ENCODE measurements at places on chromosomes 1 and 21.

- no peak for DNase-seq
Measured at GRCh38 chr1:68028566-68028965, 21.9 kb downstream of the DIRAS3 start.

- no peak for DNase-seq
Measured at GRCh38 chr1:226790545-226791181, 51.6 kb upstream of the ITPKB start.

DNA sequence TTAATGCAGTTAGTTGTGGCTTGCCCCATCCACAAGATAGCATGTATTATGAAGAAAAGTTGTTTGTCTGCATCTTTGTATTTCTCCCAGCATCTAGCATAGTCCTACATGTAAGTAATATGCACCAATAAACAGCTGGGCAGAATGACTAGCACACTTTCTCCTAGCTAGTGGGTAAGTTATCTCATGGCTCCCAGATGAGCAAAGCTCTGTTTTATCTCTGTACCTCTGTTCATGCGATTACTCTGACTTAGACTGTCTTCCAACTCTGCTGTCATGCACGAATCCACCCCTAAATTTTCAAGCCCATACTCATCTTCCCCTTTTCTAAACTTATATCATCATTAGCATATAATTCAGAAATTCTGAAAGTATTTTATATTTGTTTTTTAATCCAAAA lies 37.5 kb upstream of the KCTD3 start:
- DNase-seq: no peak

DNA sequence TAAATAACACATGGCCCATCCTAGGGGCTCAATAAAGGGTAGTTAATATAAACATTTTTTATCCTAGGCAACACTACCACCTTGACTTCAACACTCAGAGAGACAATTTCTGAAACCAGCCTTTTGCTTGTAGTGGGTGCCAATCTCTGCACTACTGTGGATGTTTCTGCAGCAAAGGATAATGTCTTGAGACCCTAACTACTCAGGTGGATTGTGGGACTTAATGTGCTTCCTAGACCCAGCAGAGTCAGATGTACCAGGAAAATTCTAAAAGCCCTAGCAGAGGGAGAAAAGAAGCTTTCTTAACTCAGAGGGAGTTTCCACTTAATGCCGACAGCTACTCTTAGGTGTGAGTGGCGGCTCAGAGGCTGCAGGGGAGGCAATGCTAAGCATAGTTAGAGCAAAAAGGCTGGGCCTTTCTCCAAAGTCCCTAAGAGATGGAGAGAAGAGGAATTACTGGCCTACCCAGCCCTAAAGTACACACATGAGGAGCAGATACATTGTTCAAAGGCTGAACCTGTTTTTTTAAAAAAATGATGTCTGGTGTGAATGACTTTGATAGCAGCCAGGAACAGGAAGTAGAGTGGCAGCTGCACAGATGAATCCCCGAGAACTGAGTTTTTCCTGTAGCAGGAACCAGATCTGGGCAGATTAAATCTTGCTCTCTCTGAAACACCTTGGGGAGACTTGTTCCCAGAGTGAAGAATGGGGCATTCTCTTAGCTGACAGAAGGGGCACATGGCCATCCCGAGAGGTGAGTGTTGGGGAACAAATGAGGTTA lies 33.5 kb upstream of the ABCD3 start:
- DNase-seq: no peak

GRCh38 chr1:163866564-163866963 lies 544.8 kb downstream of the NUF2 start:
- no peak for DNase-seq

- DNase-seq: no peak
Measured at GRCh38 chr21:14785679-14786078, 239.6 kb upstream of the SAMSN1 start.

DNA sequence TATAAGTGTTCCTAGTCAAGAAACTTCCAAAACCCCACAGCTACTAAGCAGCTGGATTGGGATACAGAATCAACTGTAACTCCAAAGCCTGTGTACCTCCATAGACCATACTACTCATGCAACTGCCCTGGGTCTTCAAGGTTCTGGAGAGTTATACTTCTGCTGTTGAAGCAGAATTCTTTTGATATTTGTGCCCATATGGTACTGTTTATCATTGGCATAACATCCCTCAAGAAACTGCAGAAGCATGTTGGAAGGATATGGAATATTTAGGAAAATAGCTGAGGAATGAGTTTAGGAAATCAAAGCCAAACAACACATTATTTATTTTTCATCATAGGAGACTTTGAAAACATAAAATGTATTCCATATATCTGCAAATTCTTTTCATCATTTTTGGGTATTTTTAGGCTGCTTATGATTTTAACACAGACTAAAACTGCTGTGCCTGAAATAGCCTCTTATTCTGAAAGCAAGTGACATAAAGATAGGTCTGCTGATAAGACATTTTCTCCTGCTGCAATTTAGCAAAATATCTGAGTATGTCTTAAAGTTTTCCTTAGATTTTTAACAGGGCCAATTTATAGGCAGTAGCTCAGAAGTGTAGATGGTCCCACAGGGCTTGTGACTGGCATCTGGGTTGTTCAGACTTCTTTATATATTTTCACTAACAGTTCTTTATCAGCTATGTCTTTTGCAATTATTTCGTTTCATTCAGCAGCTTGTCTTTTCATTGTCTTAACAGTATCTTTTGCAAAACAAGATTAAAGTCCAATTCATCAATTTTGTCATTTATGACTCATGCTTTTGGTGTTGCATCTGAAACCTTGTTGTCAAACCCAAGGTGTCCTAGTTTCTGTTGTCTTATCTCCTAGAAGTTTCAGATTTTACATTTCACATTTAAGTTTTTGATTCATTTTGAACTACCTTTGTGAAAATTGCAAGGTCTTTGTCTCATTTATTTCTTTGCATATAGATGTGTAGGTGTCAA lies 41.1 kb upstream of the ZNF124 start:
- no peak for DNase-seq

DNA sequence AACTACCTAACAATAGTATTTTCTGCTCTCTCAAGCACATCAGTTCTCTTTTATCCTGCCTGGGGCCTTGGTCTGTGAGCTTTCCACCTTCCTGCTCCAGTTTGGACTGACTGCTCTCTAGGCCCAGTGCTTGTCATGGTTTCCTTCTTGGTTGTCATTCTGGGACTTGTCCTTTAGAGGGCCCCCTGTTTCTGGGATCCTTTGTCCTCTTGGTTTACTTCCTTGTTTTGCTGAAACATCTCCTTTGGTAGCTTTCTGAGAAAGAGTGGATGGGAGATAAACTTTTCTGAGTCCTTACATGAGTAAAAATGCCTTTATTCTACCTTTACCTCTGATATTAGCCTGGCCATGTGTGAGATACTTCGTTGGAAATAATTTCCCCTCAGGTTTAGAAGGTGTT lies 4.7 kb downstream of the SLC1A7 start:
- DNase-seq: no peak

DNA sequence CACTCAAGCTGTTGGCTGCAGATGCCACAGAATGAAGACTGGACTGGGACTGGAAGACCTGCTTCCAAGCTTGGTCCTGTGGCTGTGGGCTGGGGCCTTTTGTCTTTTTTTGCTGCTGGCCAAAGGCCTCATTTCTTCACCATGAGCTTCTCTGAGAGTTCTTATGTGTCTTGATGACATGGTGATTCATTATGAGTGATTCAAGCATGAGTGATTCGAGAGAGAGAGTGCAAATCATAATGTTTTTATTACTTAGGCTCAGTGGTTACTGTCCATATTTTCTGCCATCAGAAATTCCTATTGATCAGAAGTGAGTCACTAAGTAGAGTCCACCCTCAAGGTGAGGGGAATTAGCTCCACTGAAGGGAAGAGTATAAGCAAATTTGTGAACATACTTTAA lies 94.0 kb downstream of the PCP4 start:
- no peak for DNase-seq

- no peak for DNase-seq
Measured at GRCh38 chr1:154847891-154848290, 22.2 kb downstream of the KCNN3 start.

DNA sequence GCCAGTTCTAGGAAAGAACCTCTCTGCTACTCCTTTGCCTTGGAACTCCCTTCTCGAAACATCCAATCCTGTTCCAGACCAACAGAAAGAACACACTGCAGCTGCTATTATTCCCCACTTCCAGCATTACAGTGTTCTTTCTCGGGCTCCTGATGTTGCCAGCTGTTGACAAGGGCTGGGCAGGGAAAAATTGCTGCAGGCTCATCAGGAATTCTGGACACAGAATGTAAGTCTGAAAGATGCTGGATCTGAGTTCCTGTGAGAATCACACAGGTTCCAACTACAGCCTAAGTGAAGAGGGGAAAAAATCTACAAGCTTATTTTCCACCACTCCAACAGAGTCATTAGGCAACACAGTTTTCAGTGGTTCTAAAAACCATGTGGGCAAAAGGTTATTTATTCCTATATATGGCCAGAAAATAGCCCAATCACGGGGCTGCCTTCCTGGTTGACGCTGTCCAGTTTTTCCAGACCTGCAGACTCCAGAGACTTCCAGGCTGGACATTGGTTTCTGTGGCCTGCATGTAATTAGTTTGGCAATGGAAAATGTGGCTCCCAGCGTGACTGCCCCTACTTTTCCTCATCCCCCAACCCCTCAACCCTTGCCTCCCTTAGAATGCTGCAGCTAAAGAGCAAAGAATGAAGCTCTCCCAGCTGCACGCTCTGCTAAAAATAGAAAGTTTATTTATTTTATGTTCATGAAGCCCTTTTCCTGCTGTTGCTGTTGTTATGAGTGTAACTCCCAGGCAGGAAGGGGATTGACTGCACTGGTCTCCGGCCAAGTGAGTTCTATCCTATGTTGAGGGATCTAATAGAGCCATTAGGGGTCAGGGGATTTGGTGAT lies 8.3 kb upstream of the KIAA0040 start:
- peak; percentile 47 for DNase-seq

GRCh38 chr1:39852214-39852791 lies 31.0 kb downstream of the TRIT1 start:
- DNase-seq: no peak

DNA sequence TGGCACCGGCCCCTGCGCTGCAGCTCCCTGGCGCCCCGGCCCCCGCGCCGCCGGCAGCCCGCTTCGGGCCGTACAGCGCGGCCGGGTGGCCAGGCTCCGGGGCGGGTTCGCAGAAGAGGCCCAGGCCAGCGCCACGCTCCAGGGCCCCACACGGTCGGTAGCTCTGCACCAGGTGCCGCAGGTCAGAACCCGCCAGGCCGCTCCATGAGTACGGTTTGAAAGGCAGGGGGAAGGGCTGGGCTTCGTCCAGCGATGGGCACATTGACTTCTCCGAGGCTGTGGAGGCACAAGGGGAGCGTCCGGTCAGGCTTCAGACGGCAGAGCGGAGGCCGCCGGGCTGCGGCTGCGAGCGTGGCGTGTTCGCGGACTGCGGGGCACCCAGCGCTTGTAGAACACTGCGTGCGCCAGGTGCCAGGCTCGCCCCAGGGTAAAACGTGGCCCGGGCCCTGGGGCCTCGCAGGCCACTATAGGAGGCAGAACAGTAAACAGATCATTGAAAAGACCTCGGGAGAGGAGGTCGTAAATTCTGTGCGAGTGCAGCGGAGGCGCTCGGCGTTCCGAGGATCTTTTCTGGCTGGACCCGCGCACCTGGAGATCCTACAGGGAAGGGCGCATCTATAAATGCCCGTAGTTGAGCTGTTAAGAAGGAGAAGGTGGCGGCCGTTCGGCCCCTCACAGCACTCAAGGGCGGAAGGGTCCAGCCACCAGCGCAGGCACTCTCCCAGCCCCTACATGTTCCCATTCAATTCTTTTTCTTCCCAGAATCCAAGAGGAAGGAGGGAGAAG lies 5.7 kb downstream of the GFI1 start:
- DNase-seq: no peak

GRCh38 chr1:19412654-19413053 lies 72.7 kb downstream of the CAPZB start:
- DNase-seq: no peak

- DNase-seq: no peak
Measured at GRCh38 chr21:30577766-30578165, 12.4 kb downstream of the KRTAP22-2 start.

Measured in AG08396 (cell line).